ENCODE measurements at places on chromosomes 2 and 18.

GRCh38 chr2:135265960-135266490 is 213.9 kb downstream of the RAB3GAP1 start:
- DNase-seq: no peak

GRCh38 chr2:157194097-157194688 is 63.3 kb upstream of the GALNT5 start:
- DNase-seq: no peak

DNA sequence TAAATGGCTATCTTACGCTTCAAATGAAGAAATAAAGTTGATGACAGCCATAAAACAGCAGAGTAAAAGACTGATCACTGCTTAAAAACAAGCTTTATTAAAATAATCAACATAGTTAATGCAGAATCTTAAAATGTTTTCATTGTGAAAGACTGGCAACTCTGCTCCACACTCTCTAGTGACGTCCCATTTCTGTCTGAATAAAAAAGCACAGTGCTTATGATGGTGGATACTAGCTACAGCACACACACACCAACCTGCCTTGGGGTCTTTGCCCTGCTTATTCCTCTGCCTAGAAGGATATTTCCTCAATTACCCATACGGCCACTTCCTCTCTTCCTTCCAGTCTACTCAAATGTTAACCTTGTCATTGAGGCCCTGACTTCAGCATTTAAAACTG is 19.1 kb downstream of the C1D start:
- DNase-seq: no peak

GRCh38 chr2:231111987-231112386 is 12.9 kb downstream of the HTR2B start:
- DNase-seq: no peak

- no peak for DNase-seq
Observed at GRCh38 chr18:54327818-54328217, 29.8 kb downstream of the STARD6 start.

- no peak for DNase-seq
Observed at GRCh38 chr2:162686336-162686735, 152.2 kb downstream of the KCNH7 start.

- DNase-seq: no peak
Observed at GRCh38 chr2:71212336-71212735, 14.6 kb downstream of the PAIP2B start.

DNA sequence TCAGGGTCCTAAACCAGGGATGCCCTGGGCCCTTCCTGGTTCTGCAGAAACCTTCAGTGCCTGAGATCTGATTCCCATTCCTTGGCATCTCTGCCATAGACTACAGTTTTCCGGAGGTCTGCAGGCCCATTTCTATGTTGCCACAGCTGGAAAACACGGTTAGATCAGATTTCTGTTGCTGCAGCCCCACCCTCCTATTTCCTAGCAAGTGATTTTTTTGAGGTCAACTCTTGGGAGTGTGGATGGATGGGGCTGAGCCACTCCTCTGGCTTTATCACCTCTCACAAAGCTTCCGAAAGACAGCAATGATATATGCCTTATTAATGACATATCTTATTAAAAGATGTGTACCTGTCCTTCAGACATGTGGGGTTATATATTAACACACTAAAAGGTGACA is 56.3 kb downstream of the ZAP70 start:
- DNase-seq: no peak

GRCh38 chr2:130390460-130391057 is 34.7 kb downstream of the PTPN18 start:
- no peak for DNase-seq

GRCh38 chr2:164061129-164061746 is 325.4 kb upstream of the FIGN start:
- no peak for DNase-seq

GRCh38 chr18:32469190-32469651 is 1.5 kb downstream of the GAREM1 start:
- no peak for DNase-seq

DNA sequence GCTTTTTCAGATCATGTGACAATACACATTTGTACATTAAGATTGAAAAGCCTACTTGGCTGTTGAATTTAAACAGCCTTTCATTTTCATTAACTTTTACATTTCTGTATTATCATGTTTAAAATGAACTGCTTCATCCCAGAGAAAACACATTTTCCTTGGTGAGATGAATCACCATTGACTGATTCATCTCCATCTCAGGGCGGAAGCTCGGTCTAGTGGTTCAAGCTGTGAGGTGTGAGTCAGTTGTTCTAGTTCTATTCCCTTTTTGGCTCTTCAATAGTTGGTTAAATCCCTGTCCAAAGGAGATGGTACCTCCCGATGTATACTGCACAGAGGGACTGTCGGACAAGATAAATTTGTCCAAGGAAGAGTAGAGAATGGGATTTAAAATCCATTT is 189.7 kb downstream of the ADCYAP1 start:
- no peak for DNase-seq

- DNase-seq: no peak
Observed at GRCh38 chr18:49193897-49194296, 243.1 kb upstream of the SMAD7 start.

- DNase-seq: no peak
Observed at GRCh38 chr2:47741101-47741500, 41.8 kb upstream of the MSH6 start.

DNA sequence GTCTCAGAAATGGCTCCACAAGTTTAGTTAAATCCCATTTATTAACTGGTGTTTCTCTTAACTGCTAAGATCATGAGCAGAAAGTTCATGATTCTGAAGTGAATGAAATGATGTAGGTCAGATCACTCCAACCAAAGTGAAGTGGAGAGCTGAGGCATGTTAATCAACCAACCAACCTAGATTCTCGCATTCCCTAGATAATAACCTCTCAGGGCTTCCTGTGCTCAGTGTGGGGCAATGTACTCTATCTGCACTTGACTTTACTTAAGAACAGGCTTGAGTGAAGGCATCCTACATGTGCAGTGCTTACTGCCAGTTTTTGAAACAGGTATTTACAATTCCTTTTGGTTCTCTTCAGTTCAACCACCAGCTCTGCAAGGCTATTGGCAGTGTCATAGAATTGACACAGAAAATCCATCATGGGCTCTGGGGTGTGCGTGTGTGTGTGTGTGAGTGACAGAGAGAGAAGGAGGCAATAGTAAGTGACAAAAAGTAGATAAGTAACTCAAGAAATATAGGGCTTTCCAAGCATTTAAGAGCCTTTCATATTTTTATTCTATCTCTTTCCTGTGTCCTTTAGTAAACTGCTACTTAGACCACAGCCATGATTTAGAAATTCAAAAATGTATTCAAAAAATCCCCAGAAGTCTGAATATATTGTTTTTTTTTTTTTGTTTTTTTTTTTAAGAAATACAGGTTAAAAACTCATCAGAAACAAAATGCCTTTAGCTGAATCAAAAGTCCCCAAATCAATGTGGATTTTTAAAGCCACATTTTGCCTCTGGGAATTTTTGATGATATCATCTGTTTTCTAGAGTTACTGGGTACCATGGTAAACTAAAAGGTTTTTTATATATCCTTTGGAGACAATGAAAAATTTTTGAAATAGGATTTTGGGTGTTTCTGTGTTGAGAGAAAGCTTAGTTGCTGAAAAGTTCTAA is 28.6 kb downstream of the DOCK10 start:
- no peak for DNase-seq

GRCh38 chr2:64581018-64581417 is 56.9 kb downstream of the AFTPH start:
- DNase-seq: no peak

- no peak for DNase-seq
Observed at GRCh38 chr2:159409116-159409800, 122.8 kb upstream of the WDSUB1 start.

GRCh38 chr2:46925474-46926351 is 10.1 kb upstream of the MCFD2 start:
- no peak for DNase-seq

DNA sequence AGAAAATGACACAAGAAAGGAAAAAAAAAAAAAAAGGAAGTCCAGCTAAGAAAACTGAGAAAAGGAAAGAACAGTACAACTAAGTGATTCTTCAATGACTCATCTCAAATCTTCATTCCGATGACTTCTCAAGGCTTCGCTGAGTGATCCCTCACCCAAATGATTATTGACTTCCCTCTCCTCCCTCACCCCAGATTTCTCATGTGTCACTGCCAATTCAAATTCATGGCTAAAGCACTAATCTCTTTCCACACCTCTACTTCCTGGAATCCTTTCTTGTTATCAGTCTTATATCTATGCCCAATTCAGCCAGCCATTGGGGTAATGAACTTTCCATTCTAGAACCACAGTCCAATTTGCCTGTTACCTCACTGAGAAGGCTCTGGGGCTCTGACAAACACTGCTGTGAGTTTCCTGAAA is 7.2 kb upstream of the ABCB11 start:
- DNase-seq: no peak

GRCh38 chr2:170846314-170846713 is 29.6 kb downstream of the GAD1 start:
- no peak for DNase-seq

DNA sequence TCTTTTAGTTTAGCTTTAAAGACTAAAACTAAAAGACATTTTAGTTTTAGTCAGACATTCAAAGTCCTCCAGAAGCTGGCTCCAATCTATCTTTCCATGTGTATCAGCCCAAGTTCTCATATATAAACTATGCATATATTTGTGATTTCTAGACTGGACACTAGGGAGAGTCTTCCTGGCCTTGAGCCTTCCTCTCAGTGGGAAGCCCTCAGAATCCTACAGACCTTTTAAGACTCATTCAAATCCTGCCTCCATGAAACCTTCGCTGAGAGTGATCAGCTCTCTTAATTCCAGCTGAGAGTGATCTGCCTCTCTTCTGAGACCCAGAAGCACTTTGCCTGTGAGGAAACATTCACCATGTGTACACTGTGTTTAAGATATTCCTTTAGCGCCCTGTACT is 452.7 kb downstream of the TGIF1 start:
- no peak for DNase-seq

- no peak for DNase-seq
Observed at GRCh38 chr2:73503992-73504570, 118.4 kb downstream of the ALMS1 start.

DNA sequence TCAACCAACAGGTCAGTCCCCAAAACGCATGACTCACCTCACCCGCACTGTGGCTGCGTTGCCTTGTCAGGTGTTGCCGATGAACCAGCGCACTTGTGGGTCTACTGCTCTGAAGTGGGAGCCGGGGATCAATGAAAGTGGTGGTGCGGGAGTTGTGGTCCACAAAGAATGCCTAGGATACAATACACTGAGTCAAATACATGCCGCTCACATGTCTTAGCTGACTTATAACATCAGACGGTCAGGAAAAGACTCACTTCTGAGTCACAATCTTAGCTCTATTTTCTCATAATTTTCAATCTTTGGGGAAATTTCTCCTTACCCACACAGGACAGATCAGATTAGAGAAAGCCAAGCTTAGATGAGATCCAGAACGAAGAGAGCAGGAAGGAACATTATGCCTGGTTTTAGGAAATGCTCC is 107.1 kb upstream of the STK17B start:
- DNase-seq: no peak

DNA sequence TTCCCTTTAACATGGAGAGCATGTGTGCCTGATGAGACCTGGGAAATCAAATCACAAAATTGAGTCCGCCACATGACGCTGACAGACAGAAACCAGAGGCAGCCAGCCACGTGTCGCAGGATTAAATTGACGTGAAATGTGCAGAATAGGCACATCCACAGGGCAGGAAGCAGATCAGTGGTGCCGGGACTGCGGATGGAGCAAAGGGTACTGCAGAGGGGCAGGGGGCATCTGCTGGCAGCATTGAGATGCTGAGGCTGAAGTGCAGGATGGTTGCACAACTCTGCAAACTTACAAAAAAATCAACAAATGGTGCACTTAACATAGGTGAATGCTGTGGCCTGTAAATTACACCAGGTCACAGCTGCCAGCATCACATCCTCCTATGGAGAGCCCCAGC is 48.2 kb upstream of the TUBA3E start:
- no peak for DNase-seq

- no peak for DNase-seq
Observed at GRCh38 chr2:130795431-130795830, 40.1 kb downstream of the AMER3 start.

DNA sequence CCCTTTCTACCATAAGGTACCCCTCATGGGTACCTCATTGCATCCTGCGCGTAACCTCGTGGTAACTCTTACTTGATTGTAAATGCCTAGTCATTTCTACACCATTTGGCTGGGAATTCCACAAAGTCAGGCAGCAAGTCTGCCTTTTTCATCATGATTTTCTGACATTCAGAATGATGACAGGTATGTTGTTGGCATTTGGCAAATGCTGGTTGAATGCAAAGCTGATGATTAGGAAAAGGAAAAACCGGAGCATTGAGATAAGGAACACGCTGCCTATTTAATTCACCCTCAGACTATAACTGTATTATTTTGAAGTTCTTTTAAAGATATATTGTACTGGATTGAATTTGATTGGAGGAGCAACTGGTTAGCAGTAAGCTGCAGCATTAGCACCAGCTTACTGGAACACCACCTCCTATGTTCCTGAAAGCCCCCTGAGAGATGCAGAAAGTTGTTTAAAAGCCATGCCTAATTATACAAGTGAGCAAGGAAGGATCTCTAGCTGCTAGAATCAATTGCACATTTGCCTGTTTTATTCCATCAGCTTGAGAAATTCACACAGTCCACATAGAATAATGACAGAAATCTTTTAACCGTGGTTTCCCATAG is 520.1 kb downstream of the LRP1B start:
- no peak for DNase-seq

- DNase-seq: no peak
Observed at GRCh38 chr2:182018218-182018617, 32.6 kb downstream of the PPP1R1C start.

- DNase-seq: no peak
Observed at GRCh38 chr2:186516396-186516795, 30.3 kb downstream of the ZC3H15 start.
